Stromal cell of bone marrow (primary cell): ENCODE measurements at places on chromosomes 5 and 9.

GRCh38 chr5:143403593-143404415, at the start of gene NR3C1:
TSS of gene NR3C1 (minus strand) at chr5:143403686. CDS start at chr5:143400839, 2,847 bp downstream.
- DNase-seq, result peak; percentile 79

GRCh38 chr9:16864649-16865434, 5.6 kb downstream of the BNC2 start:
- no peak for DNase-seq

GRCh38 chr9:102185962-102186361, 447.5 kb upstream of the GRIN3A start:
- DNase-seq, result no peak

GRCh38 chr5:98259595-98259994, 513.9 kb upstream of the RGMB start:
- no peak for DNase-seq
